ENCODE measurements at places on chromosomes 7 and 10.

DNA sequence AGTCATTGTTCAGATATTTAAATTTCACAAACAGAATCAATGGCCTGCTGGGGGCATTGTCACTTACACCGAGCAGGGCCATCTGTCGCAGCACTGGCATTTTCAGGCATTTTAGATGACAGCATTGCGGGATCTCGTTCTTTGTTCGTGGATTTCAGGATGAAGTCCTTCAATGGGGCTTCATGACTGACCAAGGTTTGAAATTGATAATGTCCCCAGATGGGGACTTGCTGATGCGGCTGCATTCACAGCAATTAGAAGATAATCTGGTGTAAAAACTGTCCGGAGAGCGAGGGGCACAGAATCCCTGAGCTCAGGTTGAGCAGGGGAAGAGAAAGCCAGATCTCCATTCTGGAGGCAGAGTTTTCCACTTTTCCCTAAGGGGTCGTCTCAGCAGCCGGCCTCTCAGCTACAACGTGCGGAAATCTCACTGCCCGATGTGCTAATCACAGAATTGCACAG is 1.9 kb upstream of the C7orf33 start:
- DNase-seq = no peak

DNA sequence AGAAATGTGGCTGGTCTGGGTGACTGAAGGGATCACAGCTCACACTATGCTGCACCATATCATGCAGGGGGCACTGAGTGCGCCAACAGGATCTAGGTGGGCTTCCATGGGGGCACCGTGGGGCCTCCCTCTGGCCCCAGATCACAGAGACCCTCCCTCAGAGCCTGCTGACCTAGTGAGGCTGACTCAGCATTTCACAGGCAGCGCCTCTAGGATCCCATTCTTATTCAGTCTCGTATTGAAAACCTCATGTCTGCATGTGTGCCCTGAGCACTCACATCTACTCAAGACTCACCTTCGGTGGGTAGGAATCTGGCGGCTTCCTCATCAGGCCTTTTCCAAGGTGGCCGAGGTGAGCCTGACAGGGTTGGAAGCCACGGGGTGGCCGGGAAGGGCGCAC is 141.6 kb downstream of the FANK1 start:
- DNase-seq = no peak

- DNase-seq = no peak
Measured at GRCh38 chr10:55820478-55820877, 540.6 kb downstream of the ZWINT start.

DNA sequence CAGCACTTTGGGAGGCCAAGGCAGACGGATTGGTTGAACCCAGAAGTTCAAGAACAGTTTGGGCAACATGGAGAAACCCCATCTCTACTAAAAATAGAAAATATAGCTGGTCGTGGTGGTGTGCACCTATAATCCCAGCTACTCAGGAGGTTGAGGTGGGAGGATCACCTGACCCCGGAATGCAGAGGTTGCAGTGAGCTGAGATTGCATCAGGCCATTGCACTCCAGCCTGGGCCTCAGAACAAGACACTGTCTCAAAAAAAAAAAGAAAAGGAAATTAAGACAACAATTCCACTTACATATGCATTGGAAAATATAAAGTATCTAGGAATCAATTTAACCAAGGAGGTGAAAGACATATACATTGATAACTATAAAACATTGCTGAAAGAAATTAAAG is 7.2 kb upstream of the OGDH start:
- no peak for DNase-seq

DNA sequence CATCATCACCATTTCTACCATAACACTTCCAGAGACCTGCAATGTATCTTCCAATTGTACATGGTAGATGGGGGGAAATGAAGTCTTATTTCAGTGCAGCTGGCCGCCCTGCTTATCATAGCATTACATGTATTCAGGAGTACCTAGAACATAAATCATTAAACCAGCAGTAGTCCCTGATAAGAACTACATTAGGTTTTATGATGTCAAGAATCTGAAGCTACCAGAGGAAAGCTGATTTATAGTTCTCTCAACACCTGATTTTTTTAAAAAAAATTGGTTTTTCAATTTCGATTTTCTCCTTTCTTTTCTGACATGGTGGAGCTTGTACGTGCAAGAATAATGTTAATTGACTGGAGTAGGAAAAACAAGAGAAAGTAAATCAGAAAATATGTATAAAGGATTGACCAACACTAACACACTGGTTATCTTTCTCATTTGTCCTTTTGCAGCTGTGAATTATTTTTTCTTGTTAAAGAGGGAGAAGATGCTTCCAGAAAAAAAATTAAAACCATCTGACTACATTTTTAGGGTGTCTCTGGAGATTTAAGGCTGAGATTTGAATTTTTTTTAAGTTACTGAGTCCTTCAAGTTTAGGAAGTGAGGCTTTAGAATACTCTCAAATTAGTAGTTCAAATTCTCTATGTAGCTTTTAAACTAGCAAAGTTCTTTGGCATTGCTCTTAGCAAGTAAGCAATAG is 59.1 kb downstream of the CSTF2T start:
- DNase-seq = no peak

- DNase-seq = no peak
Measured at GRCh38 chr10:26527018-26527417, 88.9 kb downstream of the APBB1IP start.

DNA sequence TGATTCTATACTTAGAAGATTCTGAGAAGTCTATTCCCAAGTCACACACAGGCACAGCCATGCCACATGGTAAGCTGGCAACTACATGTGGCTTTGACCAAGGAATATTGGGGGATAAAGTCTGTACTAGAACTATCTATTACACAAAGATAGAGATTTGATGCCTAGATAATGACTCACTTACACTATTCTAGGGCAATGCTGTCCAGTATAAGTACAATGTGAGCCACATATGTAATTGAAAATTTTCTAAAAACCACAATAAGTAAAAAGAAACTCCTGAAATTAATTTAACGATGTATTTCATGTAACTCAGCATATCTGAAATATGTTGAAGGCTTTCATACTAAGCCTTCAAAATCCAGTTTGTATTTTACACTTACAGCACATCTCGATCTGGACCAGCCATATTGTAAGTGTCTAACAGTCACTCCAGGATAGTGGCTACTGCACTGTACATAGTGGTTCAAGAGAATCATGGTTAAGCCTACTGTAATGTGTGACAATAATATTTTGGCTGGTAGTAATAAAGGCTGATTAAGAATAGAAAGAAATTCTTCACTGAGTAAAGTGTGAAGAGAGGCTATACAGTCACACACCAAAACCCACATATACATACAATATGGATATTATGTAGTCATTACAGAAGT is 62.8 kb downstream of the RTKN2 start:
- DNase-seq = no peak

- DNase-seq = no peak
Measured at GRCh38 chr10:130923596-130923995, 387.9 kb downstream of the TCERG1L start.

DNA sequence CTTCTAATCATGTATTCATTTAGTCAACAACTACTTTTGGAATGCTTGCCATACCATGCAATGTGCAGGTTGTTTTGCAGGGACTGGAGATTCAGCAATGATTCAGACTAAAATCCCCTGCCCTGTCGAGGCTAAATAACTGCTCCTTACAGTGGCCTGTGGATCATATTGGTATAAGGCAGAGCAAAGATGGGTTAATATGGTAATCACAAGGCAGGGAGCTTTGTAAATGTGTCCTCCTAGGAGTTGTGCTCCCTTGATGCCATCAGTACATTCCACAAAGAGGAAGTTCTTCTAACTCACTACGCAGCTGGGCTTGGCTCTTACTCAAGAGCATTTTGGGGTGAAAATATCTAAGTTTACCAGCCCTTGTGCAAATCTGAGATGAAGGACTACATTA is 614 bp upstream of the IFIT2 start:
- no peak for DNase-seq

DNA sequence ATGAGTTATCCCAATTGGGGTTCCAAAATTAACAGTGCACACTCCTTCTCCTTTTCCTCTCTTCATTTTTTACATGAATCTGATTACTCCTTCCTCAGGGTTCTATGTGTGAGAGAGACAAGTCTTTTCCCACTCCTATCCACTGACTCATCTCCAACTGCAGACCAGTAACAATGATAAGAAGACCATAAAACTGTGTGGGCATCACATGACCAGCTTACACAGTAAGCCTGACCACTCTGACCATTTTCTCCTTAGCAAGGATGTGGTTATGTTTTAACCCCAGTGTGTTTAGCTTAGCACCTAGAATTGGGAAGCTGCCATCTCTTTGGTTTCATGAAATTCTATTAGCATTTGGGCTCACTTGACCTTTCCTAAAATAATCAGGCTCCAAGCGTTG is 145.0 kb upstream of the CALCR start:
- no peak for DNase-seq

DNA sequence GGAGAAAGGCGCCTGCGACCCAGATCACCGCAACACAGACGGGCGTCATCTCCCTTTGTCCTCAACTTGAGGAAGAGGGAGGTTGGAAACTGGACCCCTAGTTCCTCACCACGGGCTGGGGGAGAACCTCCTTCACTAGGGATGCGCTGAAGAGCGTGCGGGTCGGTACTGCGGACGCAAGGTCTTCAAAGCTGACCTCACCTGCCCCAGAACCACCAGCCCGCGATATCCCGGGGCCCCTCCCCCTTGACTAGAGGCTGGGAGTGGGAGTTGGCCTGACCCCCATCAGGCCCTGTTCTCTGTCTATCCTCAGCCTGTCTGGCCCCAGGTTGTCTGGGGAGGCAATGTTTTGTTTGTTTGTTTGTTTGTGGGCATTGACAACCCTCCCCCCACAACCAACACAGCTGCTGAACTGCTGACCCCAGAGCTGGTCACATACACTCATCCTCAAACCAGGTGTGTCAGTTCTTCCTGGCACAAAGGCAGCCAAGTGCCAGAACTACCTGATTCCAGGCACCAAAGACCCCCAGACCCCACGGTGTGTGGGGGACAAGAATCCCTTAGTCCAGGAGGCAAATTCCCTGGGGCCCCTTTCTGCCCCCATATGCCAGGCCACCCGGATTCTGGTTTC is 2.9 kb downstream of the NPM3 start:
- DNase-seq = no peak

GRCh38 chr10:114697061-114697598 is 39.1 kb upstream of the ABLIM1 start:
- DNase-seq = peak; percentile 47

DNA sequence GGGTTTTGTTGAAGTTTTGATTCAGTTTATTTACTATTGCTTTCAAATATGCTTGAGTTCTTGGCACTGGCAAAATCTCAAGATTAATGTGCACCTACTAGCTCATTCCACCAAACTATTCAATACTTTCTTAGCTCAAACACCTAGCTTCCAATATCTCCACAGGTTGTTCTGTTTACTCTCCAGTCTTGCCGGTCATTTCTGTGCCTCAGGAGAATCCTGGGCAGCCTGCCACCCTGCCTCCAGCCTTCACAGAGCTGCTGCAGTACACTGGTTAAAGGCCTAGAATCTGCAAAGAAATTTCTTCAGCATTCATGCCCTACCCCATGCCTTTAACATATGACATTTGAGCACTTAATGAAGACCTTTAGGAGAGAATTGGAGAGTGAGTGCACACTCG is 4.0 kb upstream of the TMEM106B start:
- DNase-seq = no peak

- peak; percentile 50 for DNase-seq
Measured at GRCh38 chr10:71064413-71065118, 147.8 kb upstream of the UNC5B start.

GRCh38 chr10:106392778-106393177 is 771.7 kb downstream of the SORCS1 start:
- DNase-seq = no peak

DNA sequence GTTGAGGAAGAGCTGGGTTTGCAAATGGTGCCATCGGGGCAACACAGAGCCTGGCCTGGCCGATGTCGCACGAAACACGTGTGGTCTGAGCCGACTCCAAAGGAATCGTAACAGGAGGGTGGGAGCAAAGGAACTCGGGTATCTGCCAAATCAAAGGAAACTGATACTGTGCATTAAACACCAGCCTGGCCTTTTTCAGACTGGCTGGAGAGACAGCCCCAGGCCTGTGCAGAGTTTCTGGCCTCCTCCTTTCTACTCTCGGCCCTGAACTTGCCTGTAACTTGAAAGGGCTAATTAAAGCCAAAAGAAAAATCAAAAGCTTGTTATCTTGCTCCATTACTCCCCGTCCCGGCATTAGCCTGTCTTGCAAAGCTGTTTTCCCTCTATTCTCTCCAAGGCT is 71.4 kb downstream of the PLXNA4 start:
- DNase-seq = no peak

DNA sequence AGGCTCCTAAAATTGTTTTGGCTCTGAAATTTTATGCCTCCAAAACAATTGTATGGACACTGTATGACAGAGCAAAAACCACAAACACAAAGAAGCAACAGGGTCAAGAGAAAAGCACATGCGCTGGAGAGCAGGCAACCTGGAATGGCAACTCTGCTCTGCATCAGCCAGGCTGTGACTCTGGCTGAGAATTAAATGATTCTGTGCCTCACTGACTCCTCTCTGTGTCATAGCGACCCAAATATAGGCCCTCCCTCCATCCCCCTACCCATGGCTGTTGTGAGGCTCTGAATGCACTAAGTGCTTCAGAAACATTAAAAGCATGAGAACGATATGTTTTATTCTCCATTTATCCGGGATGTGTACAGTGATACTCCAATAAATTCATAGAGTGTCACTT is 24.9 kb upstream of the NEBL start:
- no peak for DNase-seq

GRCh38 chr7:17844514-17845196 is 95.6 kb downstream of the SNX13 start:
- no peak for DNase-seq

- no peak for DNase-seq
Measured at GRCh38 chr10:96896884-96897589, 64.9 kb downstream of the LCOR start.

- DNase-seq = no peak
Measured at GRCh38 chr7:108467391-108467790, 11.2 kb upstream of the NRCAM start.

DNA sequence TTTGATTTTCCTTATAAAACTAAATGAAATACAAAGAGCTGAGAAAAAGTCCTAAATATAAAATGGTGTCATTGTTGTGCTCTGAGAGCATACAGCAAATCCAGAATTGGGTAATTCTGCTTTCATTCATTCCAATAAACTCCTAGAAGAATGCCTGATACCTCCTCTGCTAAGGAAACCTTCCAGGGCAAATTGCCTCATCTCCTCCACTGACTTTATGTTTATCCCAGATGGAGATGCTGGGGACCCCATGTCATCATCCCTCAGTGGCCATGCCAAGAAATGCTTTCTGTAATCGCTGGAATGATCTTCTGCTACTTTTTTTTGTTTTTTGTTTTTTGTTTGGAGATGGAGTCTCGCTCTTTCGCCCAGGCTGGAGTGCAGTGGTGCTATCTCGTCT is 119.3 kb upstream of the PRKCQ start:
- DNase-seq = no peak

All from gastrocnemius medialis (tissue), 4 donors.